ENCODE measurements at places on chromosomes 11 and 22.
A peak's percentile ranks its signal among the peaks of the same experiment; 100 is the strongest.

DNA sequence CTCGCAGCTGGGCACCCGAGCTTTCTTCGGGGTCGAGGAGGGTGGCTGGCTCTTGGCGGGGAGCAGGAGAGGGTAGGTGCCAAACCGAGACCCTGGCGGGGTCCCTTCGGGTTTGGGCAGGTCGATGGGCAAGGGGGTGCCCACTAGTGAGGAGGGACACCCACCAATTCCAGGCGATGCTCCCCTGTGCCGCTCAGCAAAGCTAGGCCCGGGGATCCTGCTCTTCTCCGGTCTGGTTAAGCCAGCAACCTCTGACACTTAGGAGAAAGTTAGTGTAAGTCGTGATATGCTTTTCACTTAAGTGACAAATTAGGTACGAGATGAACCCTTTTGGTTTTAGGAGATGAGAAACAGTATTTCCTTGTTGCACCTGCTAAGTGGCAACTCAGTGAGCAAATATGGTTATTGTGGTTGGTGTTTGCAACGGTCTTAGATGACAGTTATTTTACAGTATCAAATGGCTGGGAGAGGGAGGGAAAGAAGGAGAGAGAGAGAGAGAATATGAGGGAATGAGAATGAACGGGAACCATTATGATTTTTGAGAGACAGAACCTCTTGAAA, 565 bp downstream of the NUCB2 start:
- no peak for DNase-seq

- DNase-seq, result no peak
Observed at GRCh38 chr11:88404391-88404790, 66.9 kb upstream of the CTSC start.

DNA sequence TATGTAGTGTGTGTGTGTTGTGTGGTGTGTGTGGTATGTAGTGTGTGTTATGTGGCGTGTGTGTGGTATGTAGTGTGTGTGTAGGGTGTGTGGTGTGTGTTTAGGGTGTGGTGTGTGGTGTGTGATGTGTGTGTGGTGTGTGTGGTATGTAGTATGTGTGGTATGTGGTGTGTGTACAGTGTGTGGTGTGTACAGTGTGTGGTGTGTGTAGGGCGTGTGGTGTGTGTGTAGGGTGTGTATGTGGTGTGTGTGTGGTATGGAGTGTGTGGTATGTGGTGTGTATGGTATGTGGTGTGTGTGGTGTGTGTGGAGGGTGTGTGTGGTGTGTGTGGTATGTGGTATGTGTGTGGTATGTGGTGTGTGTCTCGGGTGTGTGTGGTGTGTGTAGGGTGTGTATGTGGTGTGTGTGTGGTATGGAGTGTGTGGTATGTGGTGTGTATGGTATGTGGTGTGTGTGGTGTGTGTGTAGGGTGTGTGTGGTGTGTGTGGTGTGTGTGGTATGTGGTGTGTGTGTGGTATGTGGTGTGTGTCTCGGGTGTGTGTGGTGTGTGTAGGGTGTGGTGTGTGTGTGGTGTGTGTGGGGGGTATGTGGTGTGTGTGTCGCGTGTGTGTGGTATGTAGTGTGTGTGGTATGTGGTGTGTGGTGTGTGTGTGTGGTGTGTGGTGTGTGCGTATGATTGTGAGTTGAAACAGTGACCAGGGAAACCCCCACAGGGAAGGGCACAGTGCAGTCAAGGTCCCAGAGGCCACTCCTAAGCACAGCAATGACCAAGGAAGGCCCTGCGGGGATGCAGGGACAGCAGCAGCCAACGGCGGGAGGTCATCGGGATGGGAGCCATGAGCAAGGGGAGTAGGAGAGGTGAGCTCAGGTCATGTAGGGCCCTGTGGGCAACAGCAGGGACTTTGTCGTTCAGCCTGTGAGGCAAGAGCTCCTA, 2.9 kb upstream of the PPP6R2 start:
- peak; percentile 39 for DNase-seq

- no peak for DNase-seq
Observed at GRCh38 chr11:59151761-59152160, 9.1 kb downstream of the FAM111A start.

GRCh38 chr11:111176603-111177002, 68.9 kb upstream of the POU2AF2 start:
- no peak for DNase-seq

- DNase-seq, result no peak
Observed at GRCh38 chr11:134071306-134071705, 2.4 kb downstream of the JAM3 start.

- DNase-seq, result no peak
Observed at GRCh38 chr11:132601875-132602274, 930.4 kb downstream of the OPCML start.

GRCh38 chr11:114745150-114745671, 66.9 kb downstream of the NXPE2 start:
- DNase-seq, result no peak

DNA sequence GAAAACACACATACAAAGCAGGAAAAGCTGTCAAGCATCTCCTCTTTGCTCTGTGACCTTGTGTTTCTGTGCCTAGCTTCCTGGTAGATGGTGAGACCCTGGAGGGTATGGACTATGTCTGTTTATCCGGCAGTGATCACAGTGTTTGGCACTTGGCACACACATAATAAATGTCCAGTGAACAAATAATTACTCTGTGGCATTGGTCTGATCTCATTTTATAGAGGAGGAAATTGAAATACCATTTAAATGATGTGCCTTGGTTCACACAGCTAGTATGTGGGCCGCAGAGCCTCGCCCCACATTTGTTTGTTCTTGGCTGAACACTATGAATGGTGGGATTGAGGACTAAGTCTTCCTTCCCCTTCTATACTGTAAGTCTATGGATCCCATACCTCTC, 104.7 kb upstream of the SPON1 start:
- no peak for DNase-seq
